ENCODE measurements at places on chromosomes 2 and 18.

GRCh38 chr2:28678944-28679343, 72.7 kb upstream of the PPP1CB start:
- no peak for DNase-seq

DNA sequence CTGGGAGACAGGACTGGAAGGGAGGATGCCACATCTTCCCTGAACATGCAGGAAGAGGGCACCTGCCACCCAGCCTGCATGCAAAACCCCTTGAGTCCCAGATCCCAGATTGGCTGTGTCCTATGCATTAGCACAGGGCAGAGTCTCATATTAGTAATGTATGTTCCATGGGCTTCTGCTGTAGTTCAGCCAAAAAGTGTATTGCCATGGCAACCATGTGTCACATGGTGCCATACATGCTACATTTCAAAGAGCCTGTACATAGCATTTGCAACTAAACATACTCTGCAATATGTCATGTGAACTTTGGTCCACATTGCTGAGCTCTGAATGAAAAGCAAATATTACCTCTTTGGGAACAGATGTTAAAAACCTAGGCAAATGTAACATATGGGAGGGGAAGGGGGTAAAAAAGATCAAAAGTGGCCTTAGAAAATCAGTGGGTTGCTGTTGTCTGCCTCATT, 78.4 kb downstream of the DPP4 start:
- no peak for DNase-seq

- no peak for DNase-seq
Measured at GRCh38 chr2:114261366-114261765, 181.1 kb upstream of the DPP10 start.

DNA sequence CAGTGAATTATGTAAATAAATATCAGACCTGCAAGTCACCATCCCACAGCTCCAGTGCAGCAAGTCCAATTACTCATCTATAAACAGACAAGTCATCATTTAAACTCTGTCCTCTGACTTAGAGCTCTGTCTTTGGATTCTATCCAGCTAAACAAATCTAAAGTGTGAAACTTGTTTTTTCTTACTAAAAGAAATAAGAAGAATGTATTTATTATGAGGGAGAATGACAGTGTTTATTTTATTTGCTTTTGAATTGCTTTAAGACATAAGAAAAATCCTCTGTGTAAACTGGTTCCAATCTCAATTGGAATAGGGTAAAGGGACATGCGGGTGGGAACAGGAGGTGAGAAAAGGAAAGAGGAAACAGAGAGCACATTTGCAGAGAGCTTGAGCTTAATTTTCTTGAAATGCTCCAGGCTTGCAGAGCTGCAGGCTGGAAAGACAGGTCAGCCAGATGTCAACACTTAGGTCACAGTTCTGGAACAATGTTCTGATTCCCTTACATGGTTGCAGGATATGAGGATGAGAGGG, 355.8 kb downstream of the MEIS1 start:
- no peak for DNase-seq

DNA sequence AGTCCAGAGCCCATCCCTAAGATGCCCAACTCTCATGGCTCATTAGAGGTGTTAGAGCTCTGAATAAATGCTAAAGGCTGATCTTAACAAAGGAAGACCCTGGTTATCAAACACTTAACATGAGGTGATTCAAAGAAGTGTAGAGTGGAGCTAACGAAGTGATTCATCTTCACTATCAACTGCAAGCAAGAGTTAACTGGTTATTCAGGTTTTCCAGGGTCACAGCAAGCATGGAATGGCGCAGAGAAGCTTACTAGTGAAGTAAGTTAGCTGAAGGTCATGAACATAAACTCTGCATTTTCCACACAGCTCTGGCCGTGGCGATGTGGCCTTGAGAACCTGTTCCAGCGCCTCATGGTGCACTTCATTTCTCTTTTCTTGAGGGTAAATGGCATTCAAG, 17.0 kb downstream of the RND3 start:
- DNase-seq, result no peak

- DNase-seq, result no peak
Measured at GRCh38 chr2:28355521-28356094, 37.0 kb upstream of the FOSL2 start.

DNA sequence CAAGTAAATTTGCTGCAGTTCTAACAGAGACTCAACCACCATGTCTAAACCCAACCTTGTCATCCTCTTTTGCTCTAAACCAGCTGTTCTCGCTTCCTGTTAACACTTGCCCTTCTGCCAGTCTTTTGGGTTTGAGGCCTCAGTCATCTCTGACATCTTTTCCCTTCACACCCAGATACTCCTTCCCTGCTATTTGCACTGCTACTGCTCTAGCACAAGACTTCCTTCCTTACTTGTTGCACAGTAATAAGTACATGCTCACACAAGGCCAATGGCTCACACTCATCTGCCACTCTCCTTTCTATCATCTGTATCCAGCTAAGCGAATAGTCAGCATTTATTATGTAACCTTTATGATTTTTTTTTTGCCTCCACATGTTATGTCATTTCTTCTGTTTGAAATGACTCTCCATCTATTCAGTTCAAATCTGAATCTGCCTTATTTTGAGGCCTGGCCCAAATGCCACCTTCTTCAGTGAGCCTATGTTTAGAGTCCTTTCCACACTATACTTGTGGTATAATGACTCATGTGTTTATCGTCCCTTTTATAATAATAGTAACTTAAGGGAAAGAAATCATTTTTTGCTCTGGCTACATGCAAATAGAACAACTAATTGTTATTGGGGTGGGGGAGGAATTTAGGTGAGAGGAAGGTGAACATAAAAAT, 22.5 kb upstream of the CDKL4 start:
- DNase-seq, result no peak

DNA sequence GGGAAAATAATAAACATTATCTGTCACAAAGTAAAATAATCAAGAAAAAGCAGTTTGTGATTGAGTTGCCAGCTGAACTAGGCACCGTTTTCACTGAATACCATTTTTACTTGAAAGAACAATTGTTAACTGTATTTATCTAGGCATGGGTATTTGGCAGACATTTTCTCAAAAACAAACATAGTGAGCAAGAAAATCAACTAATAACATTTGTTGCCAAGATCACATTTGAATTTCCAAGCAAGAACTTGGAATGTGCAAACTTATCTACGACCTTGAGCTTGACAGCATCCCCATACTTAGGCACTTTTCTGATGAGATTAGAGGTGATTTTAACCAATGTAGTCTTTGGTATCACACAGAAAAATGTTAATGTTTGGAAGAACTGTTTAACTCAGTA, 16.7 kb downstream of the SS18 start:
- no peak for DNase-seq

DNA sequence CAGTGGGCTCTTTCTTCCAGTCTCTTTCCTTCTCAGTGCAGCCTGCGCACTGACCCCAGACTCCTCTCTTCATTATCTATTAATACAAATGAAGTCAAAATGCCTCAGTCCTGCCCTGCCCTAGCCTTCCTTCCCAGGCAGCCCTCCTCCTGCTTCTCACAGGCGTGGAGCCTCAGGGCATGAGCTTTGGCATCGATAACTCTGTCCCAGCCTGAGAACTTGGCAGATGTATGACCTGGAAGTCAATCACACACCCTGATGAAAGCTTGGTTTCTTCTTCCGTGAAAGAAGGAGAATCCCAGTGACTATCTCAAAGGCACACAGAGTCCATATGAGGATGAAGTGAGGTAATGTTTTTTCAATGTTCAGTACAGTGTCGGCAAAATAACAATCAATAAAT, 600.7 kb upstream of the ID2 start:
- DNase-seq, result no peak

- no peak for DNase-seq
Measured at GRCh38 chr2:96158554-96158940, 13.3 kb upstream of the DUSP2 start.

DNA sequence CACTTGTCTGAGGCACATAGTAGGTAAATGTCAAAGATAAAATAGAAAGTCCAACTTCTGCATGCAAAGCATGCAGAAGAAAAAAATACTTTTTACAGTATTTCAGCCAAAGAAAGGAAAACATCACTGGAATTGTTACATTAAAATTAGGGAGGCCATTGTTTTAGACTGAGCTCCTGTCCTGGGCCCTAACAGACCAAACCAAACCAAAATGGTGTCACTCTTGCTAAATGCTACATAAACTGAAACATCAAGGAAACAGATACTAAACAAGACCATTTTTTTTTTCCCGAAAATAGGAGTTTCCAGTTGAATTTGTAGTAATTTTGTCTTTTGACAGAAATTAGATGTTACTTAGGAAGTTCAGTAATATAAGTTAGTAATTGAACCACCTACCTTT, 508.8 kb downstream of the DSC3 start:
- no peak for DNase-seq

DNA sequence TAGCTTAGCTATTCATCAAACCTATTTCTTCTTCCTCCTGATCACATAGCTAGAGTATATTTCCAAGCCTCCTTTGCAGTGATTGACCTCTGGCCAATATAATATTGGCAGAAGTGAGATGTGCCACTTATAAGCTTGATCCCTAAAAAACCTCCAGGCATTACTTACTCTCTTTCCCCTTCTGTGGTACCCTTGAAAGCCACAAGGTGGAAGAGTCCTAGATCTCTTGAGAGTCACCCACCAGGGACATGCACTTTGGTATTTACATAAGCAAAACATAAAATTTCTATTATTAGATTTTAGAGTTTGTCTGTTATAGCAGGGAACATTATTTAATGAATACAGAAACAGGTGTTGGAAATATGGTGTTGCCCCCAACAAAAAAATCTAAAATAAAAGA, 112.0 kb downstream of the EXOC6B start:
- DNase-seq, result no peak

DNA sequence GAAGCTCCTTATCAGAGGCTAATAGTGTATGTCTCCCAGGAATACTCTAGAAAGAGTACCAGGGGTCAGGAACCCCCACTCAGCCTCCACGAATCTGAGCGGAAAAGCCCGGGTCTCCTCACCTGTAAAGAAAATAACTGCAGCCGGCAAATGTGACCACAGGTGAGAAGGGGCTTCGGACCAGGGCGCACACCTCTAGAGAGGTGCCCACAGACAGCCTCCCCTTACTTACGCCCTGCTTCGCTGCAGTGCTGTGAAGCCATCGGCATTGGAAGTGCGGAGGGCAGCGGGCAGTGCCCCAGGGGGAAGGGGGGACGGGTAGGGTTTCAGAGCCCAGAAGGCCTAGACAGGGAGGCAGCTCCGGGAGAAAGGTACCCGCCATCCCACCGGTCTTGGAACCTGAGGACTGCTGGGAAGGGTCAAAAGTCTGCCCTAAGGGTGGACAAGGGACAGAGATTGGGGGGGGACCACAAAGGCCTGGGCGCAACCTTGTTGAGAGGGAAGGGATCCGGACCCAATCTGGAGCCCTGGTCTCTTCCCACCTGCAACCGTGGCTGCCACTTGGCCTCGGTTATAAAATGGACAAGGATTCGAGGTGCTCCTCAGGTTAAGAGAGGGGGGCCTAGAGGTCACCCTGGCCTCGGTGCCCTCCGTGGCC, 642 bp upstream of the STEAP3 start:
- DNase-seq, result no peak

DNA sequence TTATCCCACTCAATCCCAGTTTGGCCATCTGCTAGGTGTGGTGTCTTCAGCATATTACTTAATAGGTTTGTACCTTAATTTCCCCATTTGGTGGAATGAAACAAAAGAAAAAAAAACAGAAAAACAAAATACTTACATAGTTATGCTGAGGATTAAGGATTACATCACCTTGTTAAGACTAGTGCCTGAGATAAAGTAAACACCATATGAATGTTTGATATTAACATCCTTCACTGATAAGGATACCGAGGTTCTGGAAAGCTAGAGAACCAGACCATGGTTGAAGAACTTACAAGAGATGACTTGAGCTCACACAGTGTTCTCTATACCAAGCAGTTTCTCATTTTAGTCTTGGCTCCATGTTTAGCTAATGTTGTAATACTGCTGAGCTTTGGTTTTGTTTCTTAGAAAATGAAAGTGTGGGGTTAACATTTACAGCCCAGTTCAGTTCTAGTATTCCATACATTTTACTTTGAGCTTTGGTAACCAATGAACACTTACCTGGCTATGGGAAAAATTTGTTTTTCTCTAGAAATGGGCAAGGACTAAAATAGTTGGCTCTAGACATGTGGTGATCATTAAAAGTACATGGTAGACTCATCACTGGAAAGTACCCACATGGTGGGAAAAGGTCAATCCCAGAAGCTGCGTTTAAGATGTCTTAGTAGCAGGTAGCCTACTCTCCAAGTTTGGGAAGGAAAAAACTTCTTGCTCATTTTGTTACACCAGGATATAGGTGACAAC, 5.8 kb upstream of the GPD2 start:
- DNase-seq, result no peak

DNA sequence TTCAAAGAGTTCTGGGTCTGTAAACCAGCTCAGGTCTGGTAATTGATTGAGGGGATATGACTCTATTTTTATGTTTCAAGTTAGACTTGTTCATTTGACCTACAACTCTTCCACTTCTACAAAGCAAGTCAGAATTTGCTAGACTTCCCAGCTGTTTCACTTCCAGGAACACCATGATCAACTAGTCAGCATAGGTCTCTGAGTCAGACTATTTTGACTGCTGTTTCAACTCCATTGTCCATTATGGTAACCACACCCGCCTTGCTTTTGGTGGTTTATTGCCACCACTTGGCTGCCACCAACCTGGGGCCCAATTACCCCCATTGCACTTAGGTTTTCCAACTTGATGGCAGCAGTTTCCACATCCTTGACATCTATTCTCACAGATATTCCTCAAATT, 116.6 kb downstream of the LAMA3 start:
- DNase-seq, result no peak

DNA sequence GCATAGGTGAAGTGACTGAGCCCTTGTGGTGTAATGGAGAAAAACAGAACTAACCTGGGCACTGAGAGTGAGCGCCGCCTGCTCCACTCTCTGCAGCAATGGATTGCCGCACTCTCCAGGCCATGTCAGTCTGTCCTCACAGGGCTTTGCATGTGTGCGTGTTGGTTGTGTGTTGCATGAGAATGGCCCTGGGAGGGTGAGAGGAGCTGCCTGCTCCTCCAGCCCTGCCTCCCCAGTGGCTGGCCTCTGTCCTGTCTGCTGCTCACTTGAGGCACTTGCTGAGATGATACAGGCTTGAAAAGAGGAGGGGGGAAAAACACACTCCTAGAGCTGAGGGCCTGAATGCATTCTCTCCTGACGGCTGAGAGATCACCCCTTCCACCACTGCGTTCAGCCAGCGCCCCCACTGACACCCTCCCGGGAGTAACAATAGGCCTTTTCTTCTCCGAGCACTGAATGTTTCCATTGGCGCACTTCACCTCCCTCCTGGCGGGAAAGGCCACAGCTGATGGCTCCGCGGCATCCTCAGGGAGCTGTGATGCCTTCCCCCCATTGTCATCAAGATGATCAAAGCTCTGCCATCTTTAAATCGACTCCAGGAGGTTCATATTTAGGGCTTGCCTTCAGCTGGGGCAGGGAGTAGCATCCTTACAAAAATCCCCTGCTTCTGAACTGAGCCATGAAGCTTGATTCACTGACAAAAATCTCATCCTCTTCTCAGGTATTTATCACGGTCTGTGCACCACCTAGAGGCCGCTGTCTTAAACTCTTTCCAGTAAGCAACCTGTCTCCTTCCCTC, 49.9 kb upstream of the DAPL1 start:
- DNase-seq, result no peak

GRCh38 chr2:63780518-63781155, 61.1 kb upstream of the UGP2 start:
- DNase-seq, result no peak

Data from GM12891 (cell line).